ENCODE measurements at places on chromosomes 11 and 22. TPM values are rescaled to one million over a fixed set of nuclear protein-coding genes. Genes with fewer than 3 reads are reported as not detected.

Gene NOL12
- total RNA-seq: 28.2 TPM

GRCh38 chr11:104028476-104029263, 7.8 kb upstream of the DDI1 start:
- no peak for DNase-seq

DNA sequence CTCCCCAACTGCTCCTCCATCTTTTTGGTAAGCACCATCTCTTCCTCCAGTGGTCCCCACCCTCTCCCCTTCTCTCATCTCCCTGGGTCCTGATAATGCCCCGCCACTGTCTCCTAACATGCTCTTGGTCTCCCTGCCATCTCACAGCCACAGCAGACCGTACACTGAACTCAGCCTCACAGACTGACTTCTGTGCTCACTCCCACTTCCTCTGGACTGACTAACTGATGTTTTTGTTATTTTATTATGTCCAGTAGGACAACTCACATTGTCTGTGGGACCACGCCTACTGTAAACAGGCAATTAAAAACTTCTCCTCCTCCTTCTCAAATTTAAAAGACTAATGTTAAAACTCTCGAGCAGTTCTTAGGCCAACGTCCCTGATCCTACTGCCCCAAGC, 2.6 kb upstream of the GNAZ start:
- no peak for DNase-seq

GRCh38 chr11:3949125-3949524, 93.7 kb downstream of the STIM1 start:
- no peak for DNase-seq

Gene OR8J3
- not detected for total RNA-seq

- no peak for DNase-seq
Observed at GRCh38 chr11:63805844-63806415, 7.3 kb upstream of the SPINDOC start.

DNA sequence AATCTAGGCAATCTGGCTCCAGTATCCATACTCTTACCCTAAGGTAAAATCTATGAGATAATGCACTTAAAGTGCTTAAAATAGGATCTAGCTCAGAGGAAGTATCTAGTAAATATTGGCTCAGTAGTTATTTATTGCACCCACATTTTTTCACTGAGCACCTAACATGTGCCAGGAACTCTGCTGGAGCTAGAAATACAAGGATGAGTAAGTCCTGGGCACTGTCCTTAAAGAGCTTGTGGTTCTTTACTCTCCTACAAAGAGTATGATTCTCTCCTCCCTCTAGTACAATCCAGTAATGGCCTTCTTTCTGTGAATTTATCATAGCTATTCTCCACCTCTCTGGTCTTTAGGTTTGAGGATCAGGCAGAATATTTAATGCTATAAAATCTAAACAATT, 59.2 kb downstream of the DEUP1 start:
- DNase-seq: no peak

Gene APOL4
- 7.8 TPM for total RNA-seq

DNA sequence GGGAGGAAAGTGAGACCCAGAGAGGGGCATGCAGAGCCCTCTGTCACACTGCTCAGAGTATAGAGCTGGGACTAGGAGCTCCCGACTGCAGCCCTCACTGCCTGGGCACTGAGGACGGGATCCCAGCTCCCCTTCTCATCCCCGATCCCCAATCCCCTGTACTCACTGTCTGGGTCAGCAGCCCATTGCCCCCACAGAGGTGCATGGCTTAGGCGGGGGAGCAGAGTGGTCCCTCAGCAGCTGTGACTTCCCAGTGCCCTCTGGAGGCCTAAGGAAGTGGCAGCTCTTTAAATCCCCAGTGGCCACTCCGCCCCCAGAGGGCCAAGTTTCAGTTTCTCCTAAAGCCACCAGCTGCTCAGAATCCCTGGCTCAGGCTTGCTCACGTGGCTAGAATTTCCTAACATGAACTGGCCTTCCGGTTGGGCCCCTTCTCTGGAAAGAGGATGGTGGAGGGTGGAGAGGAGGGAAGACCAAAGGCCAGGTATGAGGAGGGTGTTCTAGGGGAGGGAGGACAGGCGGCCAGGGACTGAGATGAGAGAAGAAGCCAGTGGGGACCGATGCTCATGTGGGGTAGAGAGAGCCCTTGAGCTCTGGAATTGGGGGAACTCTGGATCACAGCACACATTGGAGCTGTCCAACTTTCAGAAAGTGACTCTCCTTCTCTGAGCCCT, at the start of gene BATF2:
BATF2 (minus strand) TSS at position 262 of the 671 bp plus-strand sequence; CDS start at position 205, 57 bp downstream.
- DNase-seq: peak; percentile 92

DNA sequence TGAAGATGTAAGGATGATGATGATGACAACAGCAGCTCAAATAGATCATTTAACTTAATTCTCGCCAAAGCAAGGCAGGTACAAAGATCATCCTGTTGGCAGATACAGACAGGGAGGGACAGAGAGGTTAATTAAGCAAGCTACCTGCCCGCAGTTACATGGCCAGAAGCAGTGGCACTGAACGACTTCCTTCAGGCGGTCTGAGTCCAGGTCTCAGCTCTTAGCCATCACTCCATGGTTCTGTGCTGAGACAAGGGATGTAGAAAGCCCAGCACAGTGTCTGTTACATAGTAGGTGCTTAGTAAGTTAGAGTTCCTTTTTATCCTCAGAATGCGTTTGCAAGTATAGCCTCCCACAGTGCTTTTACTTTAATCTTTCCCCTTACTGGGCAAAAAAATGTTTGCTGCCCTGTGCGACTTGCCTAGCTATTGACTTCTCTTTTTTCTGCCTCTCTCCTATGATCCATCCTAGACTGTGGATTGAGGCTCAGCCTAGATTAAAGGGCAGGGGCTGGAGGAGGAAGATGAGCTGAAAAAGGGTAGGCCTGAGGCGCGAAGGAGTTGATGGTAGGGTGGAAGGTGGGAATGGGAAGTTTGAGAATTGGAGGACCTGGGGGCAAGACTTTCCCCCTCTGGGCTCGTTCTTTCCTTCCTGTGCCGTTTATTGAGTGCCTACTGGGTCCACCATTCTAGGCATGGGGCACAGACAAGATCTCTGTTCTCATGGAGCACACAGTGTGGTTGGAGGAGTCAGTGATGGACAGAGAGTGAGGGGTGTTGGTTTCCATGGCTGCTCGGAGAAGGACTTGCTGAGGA, 108.2 kb upstream of the OR4B1 start:
- no peak for DNase-seq

- DNase-seq: no peak
Observed at GRCh38 chr11:60310407-60310998, 16.6 kb upstream of the MS4A6E start.

Gene EXPH5
- 0.36 TPM for total RNA-seq

DNA sequence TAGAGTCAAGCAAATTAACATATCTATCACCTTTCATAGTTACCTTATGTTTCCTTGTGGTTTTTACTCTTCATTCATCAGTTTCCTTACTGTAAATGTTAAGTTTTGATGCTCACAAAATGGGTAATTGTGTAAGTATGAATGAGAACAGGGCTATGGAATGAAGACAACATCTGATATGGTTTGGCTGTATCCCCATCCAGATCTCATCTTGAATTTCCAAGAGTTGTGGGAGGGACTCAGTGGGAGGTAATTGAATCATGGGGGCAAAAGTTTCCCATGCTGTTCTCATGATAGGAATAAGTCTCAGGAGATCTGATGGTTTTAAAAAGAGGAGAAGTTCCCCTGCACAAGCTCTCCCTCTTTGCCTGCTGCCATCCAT, 107.6 kb downstream of the CCDC34 start:
- DNase-seq: no peak

Gene CABP2
- not detected for total RNA-seq

DNA sequence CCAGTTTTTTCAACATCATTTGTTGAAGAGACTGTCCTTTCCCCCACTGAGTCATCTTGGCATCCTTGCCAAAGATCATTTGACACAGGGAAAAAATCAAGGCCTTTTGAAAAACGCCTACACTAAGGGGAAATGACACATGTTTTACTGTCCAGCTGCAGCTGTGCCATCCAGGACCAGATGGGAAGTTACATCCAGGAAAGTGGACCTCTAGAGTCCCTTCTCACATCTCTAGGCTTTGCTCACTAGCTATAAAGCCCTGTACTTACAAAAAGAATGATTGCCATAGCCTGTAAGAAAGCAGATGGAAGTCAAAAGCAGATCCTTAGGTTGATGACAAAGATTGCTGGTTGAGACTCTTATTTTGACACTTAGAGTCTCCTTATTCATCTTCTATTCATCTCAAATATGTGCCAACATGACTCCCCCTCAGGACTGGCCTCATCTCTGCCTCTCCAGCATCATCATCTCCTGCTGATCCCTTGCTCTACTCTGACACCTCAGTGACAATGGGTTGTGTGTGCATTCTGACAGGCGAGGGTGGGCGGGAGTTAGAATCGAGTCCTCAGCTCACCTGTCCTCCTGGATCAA, 22.8 kb downstream of the OSBP2 start:
- DNase-seq: no peak

Gene ANKK1
- total RNA-seq: not detected

GRCh38 chr11:119586181-119586580, 142.8 kb downstream of the NECTIN1 start:
- no peak for DNase-seq

GRCh38 chr22:27080036-27080578, 422.7 kb downstream of the MIAT start:
- DNase-seq: no peak

DNA sequence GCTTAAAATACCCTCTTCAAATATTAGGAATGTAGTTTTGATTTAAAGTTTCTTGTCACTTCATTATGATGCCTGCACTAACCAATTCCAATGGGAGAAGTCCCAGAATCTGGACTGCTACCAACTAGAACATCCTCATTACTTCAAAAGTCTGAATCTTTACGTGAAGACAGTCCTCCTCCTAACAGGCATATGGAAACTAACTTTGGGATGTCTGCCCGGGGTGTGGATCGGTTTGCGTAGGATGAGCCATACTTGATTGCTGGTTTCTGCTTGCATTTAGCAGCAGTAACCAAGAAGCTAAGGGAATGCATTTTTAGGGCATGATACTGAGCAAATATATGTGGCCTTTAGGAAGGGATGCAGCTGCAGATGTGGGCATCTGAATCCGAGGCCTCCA, 177.1 kb downstream of the LRRC4C start:
- no peak for DNase-seq

DNA sequence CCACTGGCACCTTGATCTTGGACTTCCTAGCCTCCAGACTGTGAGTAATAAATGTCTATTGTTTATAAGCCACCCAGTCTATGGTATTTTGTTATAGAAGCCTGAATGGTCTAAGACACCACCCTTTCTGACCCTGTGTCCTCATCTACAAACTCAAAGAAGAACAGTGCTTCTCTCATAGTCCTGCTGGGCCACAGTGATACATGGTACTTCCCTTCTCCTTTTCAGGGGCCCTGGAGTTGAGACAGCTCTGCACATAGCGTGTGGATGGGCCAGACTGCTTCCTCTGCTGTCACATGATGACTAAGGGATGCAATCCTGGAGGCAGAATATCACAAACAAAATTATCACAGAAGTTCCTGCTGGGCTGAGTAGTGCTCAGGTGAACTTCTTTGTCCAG, 5.0 kb downstream of the KCNJ11 start:
- DNase-seq: no peak

Gene PPFIBP2
- 4.1 TPM for total RNA-seq

Gene DDIAS
- 0.41 TPM for total RNA-seq

Gene GSTT2B
- 0.71 TPM for total RNA-seq

GRCh38 chr11:120212259-120212878, 1.5 kb downstream of the OAF start:
- no peak for DNase-seq

Gene INSC
- 3.9 TPM for total RNA-seq

DNA sequence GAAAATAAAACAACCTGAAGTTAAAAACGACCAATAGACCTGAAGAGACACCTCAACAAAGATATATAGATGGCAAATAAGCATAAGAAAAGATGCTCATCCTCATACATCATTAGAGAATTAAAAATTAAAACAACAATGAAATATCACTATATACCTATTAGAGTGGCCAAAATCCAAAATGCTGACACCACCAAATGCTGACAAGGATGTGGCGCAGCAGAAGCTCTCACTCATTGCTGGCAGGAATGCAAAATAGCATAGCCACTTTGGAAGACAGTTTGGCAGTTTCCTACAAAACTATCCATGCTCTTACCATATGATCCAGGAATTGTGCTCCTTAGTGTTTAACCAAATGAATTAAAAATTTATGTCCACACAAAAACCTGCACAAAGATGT, 55.0 kb upstream of the APOA1 start:
- DNase-seq: no peak

DNA sequence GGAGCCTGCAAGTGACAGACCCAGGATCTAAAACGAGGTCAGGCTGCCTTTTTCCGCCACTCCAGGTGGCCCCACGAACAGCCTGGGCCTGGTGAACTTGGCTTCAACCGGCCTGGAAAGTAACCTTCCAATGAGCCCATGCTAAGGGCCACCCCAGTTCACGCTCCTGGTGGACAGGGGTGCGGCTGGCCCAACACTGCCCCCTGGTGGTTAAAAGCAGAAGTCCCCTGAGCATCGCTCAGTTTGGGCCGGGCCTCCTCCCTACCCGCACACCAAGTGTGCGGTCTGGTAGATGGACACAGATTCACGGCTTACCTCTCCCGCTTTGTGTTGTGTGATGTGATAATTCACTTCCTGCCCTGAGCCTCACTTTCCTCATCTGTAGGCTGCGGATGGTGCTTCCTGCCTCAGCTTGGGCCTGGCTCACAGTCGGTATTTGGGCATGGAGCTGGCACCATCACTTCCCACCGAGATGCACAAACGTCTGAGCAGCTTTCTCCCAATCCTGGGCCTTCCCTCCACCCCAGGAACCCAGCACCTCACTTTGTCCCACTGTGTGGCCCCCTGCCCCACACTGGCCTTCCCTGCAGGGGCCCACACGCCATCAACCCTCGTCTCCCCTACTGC, 13.7 kb upstream of the SEC14L3 start:
- peak; percentile 77 for DNase-seq

DNA sequence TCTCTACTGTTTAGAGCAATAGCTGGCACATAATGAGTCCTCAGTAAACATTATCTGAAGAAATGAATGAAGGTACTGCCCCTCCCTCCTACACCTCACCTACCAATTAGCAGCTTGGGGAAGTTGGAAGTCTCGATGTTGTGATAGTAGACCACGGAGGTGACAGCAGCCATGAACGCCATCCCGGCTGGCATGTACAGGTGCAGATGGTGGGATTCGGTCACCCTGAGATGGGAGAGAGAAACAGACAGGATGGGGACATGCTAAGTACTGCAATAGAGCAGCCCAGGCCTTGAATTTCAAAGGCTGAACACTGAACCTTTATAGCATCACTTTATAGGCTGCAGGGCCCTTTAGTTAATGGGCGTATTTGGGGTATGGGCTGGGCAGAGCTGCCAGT, 6.6 kb downstream of the ABCC8 start:
- DNase-seq: no peak

Gene SMCO4
- 9.6 TPM for total RNA-seq

DNA sequence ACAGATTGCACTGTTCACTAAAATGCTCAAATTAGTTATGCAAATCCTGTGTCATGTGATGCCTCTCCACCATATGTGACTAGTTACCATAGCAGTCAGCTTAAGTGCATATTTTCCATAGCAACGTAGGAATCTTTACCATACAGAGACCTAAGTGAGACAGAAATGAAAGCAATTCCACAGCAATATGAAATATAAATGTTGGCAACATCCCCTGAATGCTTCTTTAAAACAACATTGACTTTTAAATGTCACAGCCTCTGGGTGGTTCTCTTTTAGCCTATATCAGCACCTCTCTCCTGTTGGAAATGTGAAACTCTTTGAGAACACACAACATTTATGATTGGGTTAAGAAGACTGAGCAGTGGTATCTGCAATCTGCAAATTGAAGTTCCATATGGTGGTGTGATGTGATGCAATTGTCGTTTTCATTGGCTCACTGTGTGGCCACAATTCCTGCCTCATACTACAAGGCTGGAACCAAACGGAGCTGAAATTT, 814.6 kb downstream of the DLG2 start:
- DNase-seq: no peak
